ENCODE measurements at places on chromosomes 7 and 10. TPM values are rescaled to one million over a fixed set of nuclear protein-coding genes. Genes with fewer than 3 reads are reported as not detected.

GRCh38 chr10:110420401-110421193 lies 77.1 kb upstream of the DUSP5 start:
- DNase-seq = no peak

DNA sequence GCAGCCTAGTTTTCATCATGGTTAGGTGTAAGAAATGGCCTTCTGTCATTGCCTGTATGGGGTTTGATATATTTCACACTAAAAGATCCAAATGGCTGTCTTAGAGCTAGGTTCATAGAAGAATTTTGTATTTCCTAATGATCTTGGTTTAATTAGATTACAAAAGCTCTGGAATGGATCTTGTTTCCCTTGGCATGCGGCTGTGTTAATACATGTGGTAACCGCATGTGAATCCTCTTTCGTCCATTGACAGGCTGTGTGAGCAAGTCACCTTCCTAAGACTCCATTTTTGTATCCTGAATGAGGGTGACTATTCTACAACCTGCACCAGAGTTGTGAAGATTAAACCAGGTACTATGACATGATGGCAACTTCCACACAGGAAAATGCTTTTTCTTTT lies 12.4 kb upstream of the FZD1 start:
- DNase-seq = no peak

GRCh38 chr7:23895666-23896096 lies 185.7 kb downstream of the STK31 start:
- DNase-seq = no peak

GRCh38 chr7:108284349-108285002 lies 154.3 kb upstream of the LAMB4 start:
- DNase-seq = no peak

DNA sequence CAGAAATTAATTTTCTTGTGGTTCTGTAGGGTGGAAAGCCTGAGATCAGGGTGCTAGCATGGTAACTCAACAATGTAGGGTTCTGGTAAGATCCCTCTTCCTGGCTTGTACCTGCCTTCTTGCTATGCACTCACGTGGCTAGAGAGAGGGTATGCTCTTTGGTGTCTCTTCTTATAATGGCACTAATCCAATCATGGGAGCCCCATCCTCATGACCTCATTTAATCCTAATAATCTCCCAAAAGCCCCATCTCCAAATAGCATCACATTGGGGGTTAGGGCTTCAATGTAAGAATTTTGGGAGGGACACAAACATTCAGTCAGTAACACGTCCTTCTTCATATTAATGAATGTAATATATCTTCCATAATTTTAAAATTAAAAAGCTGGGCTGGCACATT lies 39.6 kb upstream of the FAM133B start:
- DNase-seq = no peak

DNA sequence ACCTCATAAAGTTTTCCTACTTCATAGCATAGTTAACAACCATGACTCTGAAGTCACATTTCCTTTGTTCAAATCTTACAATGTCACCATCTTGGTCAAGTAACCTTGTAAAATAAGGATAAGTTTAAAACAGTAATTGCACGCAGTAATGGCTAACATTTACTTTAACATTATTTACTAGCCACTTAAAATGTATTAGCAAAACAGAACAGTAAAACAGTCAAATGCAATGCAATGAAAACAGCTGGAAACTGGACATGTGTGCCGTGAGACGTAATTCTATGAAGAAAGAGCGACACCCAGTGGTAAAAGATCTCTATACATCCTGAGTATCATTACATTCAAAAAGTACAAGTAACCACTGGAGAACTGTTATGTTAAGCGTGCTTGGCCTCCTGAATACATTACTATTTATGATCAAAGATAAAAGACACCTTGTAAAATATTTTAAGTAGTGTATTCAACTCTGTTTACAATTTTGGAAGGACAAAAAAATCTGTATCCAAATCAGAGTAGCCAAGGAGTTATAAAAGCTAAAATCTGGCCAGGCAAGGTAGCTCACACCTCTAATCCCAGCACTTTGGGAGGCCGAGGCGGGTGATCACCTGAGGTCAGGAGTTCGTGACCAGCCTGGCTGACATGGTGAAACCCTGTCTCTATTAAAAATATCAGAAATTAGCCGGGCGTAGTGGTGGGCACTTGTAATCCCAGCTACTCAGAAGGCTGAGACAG lies 27.2 kb downstream of the ATE1 start:
- DNase-seq = no peak

DNA sequence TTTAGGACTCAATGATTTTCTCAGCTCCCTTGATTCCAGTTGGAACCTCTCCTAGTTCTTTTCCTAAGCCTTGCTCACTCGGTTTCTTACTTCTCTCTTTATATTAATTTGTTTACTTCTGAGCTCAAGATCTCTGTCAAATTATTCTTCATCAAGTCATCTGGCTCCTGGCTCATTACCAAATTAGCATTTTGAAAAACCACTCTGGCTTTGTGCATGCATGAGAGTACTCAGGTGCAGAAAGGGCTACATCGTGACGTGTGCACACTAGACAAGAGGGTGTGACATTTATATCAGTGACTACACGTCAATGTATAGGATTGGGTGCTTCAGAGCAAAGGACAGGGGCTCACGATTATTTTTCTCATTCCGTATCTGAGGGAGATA lies 645.7 kb upstream of the DPP6 start:
- no peak for DNase-seq

DNA sequence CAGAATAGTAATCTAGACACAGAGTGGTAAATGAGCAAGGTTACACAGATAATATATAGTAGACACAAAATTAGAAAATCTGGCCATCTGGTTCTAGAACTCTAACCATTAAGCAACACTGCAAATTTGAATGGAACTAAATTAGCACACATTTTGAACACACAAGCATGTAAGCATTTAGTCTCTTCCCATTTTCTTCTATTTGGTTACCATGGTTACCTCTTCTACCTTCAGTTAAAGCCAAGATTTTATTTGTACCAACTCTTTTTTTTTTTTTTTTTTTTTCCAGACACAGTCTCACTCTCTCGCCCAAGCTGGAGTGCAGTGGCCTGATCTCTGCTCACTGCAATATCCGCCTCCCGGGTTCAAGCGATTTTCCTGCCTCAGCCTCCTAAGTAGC lies 790.5 kb downstream of the MAGI2 start:
- DNase-seq = no peak

DNA sequence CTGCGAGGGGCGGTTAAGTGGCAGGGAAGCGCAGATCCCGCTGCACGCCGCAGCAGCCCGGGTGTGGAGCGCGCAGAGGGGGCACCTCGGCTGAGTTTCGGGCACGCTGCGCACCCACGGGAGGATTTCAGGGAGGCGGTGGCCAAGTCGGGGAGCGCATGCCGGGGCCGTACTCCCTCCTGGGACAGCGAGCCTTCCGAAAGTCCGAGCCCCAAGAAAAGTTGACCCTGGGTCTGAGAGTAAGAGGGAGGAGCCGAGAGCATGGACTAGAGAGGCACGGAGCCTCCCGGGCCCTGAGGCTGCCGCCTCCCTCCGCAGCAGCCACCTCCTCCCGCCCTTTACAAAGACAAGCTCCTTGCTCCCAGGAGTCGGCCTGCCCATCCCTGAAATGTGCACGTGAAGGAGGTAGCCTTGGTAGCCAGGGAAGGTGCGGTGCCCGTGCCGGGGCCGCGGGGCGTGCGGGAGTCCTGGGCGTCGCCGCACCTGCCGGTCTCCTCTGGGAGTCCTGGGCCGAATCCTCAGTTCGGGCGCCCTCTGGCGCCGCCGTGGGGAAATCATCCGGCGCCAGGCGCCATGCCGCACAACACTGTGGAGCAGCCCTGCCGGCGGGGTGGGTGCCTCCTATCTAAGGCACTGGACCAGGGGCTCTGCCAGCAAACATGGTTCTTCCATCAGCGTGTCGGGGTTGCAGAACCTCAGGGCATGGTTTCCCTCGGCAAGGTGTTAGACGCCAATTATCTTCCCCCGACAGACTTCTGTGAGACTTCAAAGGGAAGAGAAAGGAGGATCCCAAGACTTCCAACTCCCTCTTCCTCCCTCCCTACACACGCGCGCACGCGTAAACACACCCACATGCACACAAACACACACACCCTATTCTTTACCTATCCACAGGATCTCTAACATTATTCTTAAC lies 104.0 kb downstream of the TRIL start:
- peak; percentile 84 for DNase-seq

DNA sequence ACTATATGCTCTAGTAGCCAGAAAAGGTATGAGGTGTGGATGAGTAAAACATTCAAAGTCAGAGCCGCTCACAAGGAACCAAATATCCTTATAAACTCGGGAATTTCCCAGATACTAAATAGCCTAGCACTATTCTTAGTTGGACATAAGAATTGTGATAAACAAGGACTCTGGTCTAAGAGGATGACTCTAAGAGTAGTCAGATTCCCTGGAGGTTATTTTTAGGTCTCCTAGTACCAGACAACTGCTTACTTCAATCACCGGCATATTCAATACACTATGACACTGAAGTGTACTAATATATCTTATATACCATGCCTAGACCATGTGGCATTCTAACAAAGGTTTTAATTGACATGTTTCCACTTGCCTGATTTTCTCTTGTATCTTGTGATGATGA lies 56.5 kb downstream of the LMBR1 start:
- no peak for DNase-seq

DNA sequence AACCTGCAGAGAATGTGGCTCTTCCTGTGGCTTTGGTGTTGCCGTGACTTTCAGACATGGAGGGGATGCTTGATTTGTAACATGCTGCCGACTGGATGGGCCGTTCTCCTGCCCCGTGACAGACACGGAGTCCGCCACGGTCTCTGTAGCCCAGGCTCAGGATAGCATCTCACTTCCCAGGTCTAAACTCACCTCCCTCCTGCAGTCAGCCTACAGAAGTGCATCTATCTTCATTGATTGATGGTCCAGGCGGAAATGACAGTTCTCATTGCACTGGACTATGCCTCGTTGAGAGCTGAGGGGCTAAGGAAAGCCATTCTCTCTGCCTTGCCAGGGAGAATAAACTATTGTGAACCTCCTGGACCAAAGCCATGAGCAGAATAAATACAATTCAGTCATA lies 77.5 kb downstream of the CHN2 start:
- no peak for DNase-seq

DNA sequence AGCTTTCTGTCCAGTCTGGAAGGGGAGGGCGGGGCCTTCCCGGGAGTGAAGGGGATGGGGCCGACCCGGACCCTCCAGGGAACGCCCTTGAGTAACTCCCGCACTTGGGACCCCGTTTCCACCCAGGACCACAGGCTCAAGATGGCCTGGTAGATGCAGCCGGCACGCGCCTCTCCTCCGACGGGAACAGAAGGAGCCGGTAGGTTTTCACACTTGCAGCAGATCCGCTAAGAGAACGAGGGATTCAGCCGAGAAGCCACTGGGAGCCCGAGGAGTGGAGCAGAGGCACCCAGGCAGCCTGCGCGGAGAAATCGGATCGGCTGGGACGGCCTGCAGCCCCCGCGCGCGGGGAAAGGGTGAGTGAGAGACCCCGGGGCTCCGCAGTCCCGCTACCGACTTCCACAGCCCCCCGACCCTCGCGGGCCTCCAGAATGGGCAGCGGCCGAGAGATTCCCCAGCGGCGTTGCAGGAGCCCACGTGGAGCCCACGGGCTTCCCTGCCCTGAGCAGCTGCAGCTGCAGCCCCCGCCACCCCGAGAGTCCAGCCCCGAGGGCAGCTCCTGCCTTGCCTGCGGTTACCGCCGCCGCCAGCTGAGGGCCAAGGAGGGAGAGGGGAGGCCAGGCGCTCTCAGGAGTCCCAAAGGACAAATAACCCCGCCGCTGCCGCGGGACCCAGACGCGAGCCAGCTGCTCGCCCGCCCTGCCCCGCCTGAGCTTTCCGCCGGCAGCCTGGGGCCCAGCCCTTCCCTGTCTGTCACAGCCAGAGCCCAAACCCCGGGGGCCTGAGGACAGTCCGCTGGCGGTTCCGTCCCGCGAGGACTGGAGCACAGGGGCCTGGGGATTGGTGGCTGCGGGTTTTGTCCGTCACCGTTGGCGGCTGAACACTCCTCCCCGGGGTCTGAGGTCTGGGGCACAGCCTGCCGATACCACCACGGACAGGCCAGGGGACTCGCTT lies 21.8 kb downstream of the IFT22 start:
- no peak for DNase-seq

- DNase-seq = no peak
These were observed 901.7 kb downstream of the KCNMA1 start for GRCh38 chr10:76735866-76736265.

DNA sequence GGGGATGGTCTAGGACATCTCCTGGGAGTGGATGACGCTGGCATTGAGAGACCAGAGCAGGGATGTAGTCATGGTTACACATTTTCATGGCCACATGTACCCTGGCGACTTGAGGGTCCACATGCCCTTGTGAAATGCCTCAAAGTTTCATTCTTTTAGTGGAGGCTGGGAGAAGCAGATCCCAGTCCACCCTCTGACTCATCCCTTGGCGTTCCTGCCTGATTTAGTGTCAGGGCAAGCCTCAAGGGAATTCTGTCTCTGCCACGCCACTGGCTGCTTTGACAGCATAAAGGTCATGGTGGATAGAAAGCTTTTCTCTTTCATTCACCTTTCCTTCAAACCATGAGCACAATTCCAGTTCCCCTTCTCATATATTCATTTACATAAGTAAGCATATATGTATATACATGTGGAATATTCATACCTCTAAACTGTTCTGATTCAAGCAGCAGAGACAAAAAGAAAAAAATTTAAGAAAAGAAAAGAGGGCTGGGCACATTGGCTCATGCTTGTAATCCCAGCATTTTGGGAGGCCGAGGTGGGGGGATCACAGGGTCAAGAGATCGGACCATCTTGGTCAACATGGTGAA lies 21.8 kb upstream of the KIF5B start:
- no peak for DNase-seq

GRCh38 chr10:42551582-42552187 lies 86.7 kb downstream of the ZNF33B start:
- DNase-seq = no peak

- DNase-seq = peak; percentile 56
These were observed 145.6 kb downstream of the PFKFB3 start for GRCh38 chr10:6348096-6348874.

GRCh38 chr7:114356133-114356532 lies 58.5 kb upstream of the FOXP2 start:
- no peak for DNase-seq

DNA sequence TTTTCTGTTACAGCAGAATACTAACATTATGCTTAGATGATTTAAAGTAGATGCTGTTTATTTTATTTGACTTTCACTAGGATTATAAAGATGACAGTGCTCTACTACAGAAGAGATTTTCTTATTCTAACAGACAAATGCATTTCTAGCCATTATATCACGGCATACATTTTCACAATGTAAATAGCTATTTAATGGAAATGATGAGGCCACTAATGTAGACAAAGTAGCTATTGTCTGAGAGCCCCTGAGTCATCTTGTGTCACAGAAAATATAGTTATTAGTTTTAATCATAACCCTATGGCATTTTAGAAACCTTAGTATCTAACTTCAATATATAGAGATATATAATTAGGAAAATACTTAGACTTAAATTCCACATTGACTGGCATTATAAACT lies 158.0 kb upstream of the AHR start:
- DNase-seq = no peak

- no peak for DNase-seq
These were observed 39.2 kb downstream of the AIFM2 start for GRCh38 chr10:70093335-70093944.

GRCh38 chr7:36949711-36950600 lies 225.7 kb upstream of the AOAH start:
- peak; percentile 26 for DNase-seq

- peak; percentile 10 for DNase-seq
These were observed 87.4 kb downstream of the CHST15 start for GRCh38 chr10:124005991-124006392.

- no peak for DNase-seq
These were observed 72.2 kb downstream of the DAGLB start for GRCh38 chr7:6375348-6376101.

- DNase-seq = no peak
These were observed 21.6 kb downstream of the FBH1 start for GRCh38 chr10:5911670-5912069.

Gene STEAP1B
- total RNA-seq = 0.64 TPM

Gene PLXNA4
- 1.1 TPM for total RNA-seq

Gene GIMAP5
- 13.5 TPM for total RNA-seq

Gene OGA
- total RNA-seq = 114 TPM
